ENCODE measurements at places on chromosomes 2 and 18.
A peak's percentile ranks its signal among the peaks of the same experiment; 100 is the strongest.

GRCh38 chr2:99520813-99521212 lies 31.0 kb upstream of the REV1 start:
- DNase-seq, result no peak

GRCh38 chr2:196712867-196713266 lies 73.4 kb downstream of the CCDC150 start:
- DNase-seq, result no peak

DNA sequence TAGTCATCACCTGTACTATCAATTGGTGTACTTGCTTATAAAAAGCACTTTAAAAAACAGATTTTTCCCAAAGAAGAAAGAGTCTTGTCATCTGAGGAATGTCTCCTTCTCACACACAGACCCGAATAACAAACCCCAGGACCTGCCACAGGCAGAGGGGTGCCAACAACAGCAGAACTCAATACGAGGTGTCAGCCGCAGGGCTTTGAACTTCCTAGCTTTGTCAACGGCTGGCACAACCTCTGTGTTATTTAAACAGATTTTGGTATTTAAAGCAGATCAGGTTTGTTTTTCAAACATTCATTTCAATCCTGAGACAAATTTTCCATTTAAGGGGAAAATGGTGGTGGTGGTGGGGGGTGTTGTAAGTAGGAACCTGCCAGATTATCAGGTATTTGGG lies 138.4 kb upstream of the RIOK3 start:
- DNase-seq, result no peak

DNA sequence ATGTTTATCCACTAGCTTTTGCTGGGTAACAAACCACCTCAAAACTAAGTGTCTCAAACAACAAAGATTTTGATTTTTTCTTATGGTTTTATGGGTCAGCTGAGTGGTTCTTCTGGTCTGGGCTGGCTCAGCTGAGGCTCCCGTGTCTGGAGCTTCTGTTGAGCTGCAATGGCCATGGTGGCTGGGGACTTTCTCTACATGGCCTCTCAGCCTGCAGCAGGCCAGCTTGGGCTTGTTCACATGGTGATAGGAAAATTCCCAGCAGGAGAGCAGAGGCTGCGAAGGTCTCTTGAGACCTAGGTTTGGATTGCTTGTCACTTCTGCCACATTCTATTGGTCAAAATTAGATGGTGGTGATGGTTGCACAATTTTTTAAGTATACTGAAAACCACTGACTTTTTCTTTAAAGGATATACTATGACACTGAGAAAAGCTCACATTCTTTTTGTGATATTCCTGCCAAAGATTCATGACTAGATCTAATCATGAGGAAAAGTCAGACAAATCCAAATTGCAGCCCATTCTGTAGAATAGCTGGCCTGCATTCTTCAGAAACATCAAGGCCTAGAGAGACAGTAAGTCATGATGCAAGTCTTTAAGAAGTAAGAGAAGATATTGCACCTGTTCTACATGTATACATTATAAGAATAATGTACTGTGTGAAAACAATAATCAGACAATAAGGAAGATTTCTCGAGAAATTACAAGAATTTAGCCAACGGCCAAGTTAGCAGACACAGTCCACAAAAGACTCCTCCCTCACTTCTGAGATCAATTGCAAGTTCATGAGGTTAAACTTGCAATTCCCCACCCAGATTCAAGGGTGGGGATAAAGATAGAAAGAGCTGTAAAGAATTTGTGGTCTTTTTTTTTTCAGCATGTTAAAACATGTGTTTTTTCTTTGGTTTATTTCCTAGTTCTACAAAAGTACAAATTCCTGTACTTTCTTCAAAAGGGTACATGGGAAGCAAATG lies 35.0 kb upstream of the IL1R2 start:
- DNase-seq, result no peak

DNA sequence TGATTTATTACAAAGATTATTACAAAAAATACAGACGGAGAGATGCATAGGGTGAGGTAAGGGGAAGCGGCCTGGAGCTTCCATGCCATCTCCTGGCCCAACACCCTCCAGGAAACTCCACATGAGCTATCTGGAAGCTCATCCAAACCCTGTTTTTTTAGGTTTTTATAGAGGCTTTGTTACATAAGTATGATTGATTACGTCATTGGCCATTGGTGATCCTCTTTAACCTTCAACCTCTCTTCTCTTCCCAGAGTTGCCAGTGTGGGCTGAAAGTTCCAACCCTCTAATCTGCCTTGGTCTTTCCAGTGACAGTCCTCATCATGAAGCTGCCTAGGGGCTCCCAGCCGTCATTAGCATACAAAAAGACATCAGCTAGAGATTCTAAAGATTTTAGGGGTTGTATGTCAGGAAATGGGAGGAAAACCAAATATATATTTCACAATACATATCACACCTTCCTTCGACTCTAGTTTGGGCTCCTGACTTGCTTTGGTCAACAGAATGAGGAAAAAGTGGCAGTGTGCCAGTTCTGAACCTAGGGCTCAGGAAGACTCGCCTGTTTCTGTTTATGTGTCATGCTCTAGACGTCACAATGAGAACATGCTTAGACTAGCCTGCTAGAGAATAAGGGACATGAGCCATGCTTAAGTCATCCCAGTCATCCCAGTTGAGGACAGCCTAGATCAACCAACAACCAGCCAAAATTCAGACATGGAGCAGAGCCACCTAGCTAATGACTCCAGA lies 54.1 kb downstream of the ETAA1 start:
- DNase-seq, result no peak

DNA sequence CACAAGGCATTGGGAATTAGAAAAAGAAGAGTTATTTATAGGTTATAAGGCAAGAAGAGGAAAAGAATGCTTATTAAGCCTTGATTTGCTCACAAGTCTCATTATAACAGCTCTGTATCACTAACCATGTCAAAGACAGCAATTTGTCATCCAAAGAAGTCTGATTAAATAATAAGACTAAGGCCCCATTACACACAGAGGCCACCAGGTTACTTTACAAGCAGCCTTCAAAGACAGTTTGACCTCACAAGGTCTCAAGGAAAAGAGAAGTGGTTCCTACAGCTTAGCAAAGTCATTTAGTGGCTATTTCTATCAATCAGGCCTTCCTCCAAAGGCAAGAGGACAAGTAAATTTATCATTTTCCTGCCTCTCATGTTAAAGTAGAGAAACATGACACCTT lies 188.5 kb downstream of the MBD2 start:
- DNase-seq, result no peak

DNA sequence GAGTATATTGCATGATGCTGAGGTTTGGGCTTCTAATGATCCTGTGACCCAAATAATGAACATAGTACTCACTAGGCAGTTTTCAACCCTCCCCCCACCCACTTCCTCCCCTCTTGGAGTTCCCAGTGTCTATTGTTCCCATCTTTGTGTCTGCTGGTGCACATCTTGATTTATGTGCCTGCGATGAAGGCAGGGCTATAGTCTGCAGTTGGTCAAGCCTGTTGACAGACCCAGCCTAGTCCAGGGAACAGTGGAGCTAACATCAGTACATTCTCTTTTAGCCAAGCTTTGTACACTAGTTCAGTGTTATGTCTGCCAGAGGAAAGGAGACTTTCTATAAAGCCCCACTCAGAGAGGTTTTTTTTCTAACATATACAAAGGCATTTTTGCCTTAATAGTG lies 287.6 kb downstream of the CPS1 start:
- no peak for DNase-seq

DNA sequence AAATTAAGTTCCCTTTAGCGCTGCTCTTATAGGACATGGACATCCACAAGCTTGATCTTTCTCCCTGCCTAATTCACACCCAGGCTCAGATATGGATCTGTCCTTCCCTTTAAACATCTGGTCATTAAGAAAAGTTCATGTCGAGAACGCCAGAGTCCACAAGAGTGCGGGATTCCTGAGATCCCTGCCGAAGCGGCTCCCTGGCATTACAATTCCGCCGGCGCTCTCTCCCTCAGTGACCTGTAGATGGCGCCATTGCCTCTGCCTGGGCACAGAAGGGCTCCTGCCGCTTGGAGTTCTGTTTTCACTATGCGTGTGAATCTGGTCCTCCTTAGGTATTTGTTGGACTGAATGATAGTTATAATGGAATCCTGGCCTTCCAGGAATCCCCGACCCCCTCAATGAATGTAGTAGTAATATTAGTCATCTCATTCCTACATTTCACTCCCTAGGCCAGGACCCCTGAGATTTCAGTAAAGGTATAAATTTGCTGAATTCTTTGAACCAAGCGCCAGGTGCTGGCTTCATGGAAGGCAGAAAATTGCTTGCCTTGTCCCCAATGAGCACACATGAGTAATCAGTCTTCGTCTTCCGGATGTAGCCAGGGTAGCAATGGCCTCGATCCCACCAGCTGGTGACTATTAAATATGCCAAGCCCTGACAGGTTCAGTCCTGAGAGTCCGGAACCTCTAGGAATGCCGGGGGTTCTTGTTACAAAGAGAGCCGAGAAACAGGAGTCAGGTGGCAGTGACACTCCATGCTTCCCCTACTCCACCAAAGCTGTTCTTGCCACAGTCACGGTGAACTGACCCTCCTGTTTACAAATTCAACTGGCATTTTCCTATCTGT lies 26.4 kb upstream of the CD207 start:
- DNase-seq, result peak; percentile 52

- DNase-seq, result no peak
Measured at GRCh38 chr2:133600266-133600928, 32.1 kb upstream of the NCKAP5 start.

GRCh38 chr18:58177896-58178470 lies 134.0 kb downstream of the NEDD4L start:
- DNase-seq, result no peak

GRCh38 chr2:232134939-232135338 lies 173.4 kb downstream of the DIS3L2 start:
- no peak for DNase-seq

- DNase-seq, result no peak
Measured at GRCh38 chr2:164523009-164523408, 98.3 kb downstream of the GRB14 start.

DNA sequence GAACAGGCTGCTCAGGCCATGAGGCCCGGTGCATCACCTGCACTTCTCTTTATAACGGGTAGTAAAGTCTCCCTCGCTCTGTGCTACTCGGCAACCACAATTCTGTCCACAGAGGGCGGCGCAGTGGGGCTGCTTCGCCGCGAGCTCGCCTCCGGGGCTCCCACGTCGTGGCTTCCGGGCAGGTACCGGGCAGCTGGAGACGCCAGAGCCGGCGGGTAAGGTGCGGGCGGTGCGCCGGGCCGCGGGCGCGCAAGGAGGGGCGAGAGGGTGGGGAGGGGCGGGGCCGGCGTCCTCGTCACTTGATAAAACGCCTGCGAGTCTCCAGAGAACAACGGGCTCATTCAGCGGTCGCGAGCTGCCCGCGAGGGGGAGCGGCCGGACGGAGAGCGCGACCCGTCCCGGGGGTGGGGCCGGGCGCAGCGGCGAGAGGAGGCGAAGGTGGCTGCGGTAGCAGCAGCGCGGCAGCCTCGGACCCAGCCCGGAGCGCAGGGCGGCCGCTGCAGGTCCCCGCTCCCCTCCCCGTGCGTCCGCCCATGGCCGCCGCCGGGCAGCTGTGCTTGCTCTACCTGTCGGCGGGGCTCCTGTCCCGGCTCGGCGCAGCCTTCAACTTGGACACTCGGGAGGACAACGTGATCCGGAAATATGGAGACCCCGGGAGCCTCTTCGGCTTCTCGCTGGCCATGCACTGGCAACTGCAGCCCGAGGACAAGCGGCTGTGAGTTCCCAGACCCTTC lies at the start of gene ITGA6:
ITGA6 (plus strand) TSS at position 331 of the 734 bp plus-strand sequence.
- DNase-seq, result peak; percentile 57

DNA sequence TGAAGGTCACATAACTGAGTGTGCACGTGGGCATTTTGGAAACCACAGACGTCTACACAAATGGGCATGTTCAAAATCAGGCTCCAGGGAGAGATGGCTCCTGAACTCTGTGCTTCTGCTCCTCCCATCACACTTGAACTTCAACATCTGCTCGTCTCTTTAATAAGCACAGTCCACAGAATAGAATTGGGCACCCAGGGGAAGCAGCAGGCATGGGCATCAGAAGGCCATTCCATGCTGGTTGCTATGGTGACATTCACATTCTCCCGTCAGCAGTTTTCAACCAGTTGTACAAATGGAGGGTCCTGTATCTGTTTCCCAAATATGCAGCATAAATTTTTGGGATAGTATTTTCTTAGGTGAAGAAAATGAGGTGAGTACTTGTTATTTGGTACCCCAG lies 183.7 kb upstream of the COPS8 start:
- no peak for DNase-seq

DNA sequence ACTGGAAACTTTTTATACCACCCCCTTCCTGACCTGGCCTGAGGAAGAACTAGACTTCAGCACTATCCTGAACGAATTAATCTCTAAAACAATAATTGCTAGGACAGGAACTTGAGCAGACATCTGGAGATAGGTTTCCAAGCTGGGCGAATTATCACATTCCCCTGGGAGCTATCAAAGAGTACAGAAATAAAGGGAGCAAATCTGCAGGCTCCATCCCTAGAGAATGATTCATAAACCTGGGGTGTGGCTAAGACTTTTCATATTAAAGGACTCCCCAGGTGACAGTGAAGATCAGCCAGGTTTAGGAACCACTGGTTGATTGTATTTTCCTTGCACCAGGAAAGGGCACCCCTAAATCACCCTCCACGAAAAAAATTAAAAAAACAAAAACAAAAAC lies 105.6 kb upstream of the NOL4 start:
- DNase-seq, result no peak

- DNase-seq, result no peak
Measured at GRCh38 chr2:6352906-6353515, 512.7 kb downstream of the CMPK2 start.

DNA sequence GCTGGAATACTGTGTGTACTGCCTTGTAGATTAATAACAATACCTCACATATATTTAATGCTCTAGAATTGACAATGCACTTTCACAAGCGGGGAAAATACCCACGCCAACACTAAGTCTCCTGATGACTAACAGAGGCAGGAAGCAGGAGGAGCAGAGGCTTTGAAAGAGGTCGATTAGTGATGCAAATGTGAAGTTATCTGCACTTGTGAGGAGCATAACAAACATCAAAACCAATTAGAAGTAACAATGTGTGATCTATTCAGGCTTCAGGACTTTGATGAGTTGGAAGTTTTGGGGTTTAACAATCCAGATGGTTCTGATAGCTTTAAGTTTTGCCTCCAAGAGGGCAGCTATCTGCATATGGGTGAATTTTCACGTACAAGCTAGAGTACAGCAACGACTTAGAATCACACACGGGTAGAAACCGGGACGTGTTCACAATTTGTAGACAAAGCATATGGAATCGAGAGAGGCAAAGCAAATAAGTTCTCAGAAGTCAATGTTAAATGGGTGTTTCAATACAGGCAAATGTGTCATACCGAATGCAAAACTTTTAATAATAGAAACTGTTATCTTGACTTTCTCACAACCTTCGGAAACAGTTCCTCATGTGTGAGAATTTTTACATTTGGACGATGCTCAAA lies 114.5 kb downstream of the METTL8 start:
- DNase-seq, result no peak

DNA sequence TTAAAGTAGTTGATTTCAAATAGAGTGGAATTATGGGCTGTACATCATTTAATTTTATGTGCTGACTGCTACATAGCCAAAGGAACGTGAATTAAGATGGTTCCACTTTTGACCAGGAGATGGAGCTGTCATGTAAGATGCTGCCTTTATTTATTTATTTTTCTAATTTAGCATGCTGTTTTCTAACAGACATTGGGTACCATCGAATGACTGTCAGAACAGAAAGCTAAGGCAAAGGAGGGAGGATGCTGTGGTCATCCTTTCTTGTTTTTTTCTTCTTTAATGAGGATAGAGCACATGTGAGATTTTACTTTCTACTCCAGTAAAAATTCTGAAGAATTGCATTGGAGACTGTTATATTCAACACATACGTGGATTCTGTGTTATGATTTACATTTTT lies at the start of gene SCN2A:
SCN2A (plus strand) TSS at position 185 of the 400 bp plus-strand sequence. CDS start 56,410 bp downstream, outside the sequence.
- no peak for DNase-seq
